ENCODE measurements at places on chromosomes 12 and 14.

- DNase-seq = no peak
These were observed 27.9 kb downstream of the PPM1H start for GRCh38 chr12:62907078-62907477.

DNA sequence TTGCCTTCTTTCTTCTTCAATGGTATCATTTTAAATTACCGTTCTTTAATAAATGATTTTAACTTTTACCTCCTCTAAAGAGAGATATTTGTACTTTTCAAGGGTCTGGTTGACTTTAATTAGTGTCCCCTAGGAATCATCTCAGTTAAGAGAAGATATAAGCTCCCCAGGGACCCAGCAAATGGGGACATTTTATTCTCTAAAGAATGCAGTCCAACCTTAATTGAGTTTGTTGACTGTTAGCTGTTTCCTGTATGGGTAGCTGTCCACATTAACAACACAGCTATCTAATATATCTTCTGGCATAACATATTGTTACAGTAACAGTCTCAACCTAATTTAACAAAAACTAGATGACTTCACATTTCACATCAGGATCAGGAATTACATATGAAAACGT lies 241.6 kb upstream of the NPAS3 start:
- no peak for DNase-seq

GRCh38 chr12:87116780-87117179 lies 860.6 kb upstream of the MGAT4C start:
- no peak for DNase-seq

GRCh38 chr14:101596742-101597141 lies 35.4 kb downstream of the DIO3 start:
- DNase-seq = no peak

GRCh38 chr14:29709490-29709889 lies 218.2 kb downstream of the PRKD1 start:
- no peak for DNase-seq

GRCh38 chr14:51845811-51846210 lies 14.6 kb upstream of the GNG2 start:
- DNase-seq = no peak

Measured in NCI-H2171 (cell line).